NCI-H2081 treated with DMSO at 0.1 percent for 48 hours (cell line): ENCODE measurements at places on chromosomes 1 and 21.

- no peak for DNase-seq
Observed at GRCh38 chr1:158654086-158654485, 32.4 kb downstream of the SPTA1 start.

- no peak for DNase-seq
Observed at GRCh38 chr1:59487335-59488031, 190.6 kb downstream of the FGGY start.

DNA sequence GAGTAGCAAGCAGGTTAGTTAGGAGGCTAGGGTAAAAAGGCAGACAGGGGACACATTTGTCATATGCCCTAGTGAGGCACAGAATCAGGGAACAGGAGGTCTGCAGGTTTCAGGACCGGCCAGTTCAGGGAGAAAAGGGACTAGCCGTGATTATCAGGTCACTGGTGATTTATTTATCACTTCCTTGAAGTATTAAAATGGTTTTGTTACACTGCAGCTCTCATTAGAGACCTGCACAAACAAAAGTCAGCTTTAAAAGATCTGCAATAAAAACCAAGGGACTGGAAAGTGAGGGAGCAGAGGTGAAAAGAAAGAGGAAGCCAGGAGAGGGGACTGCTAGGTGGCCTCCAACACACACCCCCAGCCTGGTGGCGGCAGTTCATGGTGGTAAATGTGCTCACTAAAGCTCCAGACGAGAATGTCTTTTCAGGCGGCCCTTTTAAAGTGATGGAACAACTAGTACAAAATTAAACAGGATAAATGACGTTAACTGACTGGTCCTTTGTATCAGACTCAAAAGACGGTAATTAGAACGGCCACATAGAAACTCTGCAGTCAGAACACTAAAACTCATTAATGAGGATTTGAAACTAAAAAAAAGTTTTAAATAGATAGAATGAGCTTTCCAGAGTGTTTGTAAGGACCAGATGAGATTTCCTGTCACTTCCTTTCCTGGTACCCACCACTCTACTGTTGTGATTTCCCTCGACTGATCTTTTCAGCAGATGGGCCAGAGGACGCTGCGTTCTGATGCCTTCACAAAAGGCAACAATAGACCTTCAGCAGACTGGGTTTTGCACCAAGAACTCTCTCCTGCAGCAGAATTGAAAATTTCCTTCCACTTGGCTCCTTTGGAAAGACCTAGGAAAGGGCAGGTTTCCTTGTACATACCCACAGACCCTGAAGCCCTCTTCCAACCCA is 136.8 kb downstream of the NTPCR start:
- no peak for DNase-seq

DNA sequence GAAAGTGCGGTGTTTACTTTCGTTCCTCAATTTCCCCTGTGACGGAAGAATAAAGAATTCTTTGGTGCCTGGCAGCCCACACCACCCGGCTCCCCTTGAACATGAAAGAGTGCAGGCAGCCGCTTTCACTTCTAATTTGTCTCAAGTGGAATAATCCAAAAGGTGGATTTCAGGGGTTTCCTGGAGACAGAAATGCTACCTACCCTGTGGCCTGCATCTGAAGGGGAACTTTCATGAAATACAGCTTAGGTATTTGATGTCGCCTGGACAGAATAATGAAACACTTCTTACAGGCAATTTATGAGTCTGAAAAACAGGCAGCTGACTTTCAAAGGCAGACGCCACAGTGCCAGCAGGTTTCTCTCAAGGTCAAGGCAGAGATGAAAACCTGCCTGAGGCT is 169.5 kb upstream of the USP24 start:
- no peak for DNase-seq

DNA sequence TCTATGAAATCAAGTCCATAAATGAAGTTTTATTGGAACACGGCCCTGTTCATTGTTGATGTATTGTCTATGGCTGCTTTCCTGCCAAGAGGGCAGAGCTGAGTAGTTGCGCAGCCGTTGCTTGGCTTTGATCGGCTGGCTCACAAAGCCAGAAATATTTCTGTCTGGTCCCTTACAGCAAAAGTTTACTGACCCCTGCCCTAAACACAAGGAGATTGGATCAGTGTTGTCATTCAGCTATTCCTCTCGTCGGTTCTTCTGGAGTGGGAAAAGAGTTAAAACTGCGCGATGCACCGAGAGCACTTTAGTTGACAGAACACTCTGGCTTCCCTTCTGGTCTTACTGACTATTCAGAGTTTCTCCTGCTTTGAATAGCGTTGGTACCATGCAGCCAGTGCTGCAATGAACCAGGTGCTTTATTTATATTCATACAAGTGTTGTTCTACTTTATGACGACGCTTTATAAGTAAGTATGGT is 868 bp downstream of the ZBTB40 start:
- DNase-seq: no peak

- peak; percentile 46 for DNase-seq
Observed at GRCh38 chr1:239987103-239987745, 104.5 kb upstream of the FMN2 start.

- no peak for DNase-seq
Observed at GRCh38 chr1:246317332-246318035, 189.6 kb downstream of the SMYD3 start.

GRCh38 chr1:56156971-56157876 is 422.1 kb downstream of the PLPP3 start:
- peak; percentile 10 for DNase-seq

DNA sequence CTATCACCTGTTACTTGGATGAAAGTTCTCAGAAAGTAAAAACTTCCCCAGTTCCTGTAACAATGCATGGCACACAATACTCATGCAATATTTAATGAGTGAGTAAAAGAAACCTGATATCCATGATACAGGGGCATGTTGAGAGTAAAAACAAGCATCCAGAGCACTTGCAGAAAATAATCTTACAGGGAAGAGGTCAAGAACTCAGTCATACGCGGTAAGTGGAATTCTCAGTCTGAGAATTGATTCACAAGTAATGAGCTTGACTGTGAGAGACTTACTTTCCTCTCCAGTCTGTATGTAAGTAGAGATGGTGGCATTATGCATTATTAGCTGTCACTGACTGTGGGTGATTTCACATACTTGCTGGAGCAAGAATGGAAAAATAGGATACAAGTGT is 976.9 kb downstream of the BRINP3 start:
- no peak for DNase-seq

DNA sequence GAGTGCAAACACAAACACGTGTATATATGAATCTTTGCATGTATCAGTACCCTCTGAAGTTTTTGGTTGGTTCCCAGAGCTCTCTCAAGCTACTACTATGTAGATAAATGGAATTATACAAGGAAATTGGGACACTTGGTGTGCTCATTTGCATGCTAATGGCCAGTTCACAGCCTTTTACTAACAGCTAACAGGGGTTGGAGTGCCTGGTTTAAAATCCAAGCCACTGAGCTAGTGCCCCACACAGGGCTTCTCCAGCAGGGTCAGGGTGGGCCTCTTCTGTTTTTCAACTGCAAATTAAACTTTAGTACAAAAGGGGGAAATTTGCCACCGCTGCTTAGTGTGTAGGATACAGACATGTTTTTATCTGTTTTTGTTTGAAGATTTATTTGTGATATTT is 121.0 kb downstream of the ATP5PO start:
- no peak for DNase-seq

GRCh38 chr1:100353988-100354387 is 1.7 kb downstream of the CDC14A start:
- DNase-seq: no peak
